SJSA1 (cell line): ENCODE measurements at places on chromosomes 5 and 9. TPM values are rescaled to one million over a fixed set of nuclear protein-coding genes. Genes with fewer than 3 reads are reported as not detected.
A peak's percentile ranks its signal among the peaks of the same experiment; 100 is the strongest.

DNA sequence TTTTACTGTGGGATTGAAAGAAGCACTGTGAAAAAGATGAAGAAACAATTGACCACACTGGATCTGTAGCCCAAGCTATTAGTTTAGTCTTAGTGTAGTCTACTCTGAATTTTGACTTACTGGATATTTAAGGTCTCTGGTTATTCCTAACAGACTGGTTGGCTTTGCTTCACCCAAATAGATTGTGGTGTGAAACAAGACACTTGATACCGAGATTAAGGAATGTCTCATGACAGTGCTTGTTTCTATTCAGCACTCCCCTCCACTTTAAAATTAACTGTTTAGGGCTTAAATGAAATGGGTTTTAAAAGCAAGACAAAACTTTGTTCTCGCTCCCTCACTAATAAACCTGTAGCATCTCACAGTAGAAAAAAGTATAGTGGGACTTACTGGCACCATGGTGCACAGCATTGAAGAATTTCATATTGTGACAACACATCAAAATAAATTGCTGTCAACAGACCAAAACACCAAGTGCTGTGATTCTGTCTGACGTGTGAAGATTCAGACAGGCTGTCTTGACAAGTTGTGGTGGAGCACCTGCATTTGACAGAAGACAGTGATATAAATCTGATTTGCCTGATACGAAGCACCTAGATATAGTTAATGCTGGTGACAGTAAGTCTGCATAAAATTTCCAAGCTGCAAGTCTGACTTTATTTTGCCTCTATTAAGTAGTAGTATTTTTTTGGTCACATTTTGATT, 73.1 kb downstream of the PBX3 start:
- 0 out of 2 replicates have a peak, but pooled peaks cover 2% of the 10 kb centered on the region for H3K4me1 ChIP-seq
- no peaks in the 10 kb centered on the region for H3K27me3 ChIP-seq
- H3K4me3 ChIP-seq, result no peak overlapping the region
- no peaks in the 10 kb centered on the region for H3K36me3 ChIP-seq
- no peak for DNase-seq

- no peaks in the 10 kb centered on the region for H3K36me3 ChIP-seq
- no peak for DNase-seq
- no peak overlapping the region for H3K27ac ChIP-seq
- H3K27me3 ChIP-seq, result no peaks in the 10 kb centered on the region
Measured at GRCh38 chr5:57054671-57055070, 102.7 kb upstream of the MIER3 start.

- H3K36me3 ChIP-seq, result no peaks in the 10 kb centered on the region
- no peaks in the 10 kb centered on the region for H3K27me3 ChIP-seq
- H3K4me3 ChIP-seq, result no peak overlapping the region
- no peaks in the 10 kb centered on the region for H3K4me1 ChIP-seq
- no peak overlapping the region for H3K27ac ChIP-seq
Measured at GRCh38 chr9:3036333-3036700, 192.4 kb upstream of the PUM3 start.

- no peak overlapping the region for H3K4me3 ChIP-seq
- peak; percentile 45 for DNase-seq
- H3K4me1 ChIP-seq, result peaks cover 18% of the 10 kb centered on the region
- H3K36me3 ChIP-seq, result no peaks in the 10 kb centered on the region
Measured at GRCh38 chr9:115883467-115884329, 269.9 kb upstream of the PAPPA start.

DNA sequence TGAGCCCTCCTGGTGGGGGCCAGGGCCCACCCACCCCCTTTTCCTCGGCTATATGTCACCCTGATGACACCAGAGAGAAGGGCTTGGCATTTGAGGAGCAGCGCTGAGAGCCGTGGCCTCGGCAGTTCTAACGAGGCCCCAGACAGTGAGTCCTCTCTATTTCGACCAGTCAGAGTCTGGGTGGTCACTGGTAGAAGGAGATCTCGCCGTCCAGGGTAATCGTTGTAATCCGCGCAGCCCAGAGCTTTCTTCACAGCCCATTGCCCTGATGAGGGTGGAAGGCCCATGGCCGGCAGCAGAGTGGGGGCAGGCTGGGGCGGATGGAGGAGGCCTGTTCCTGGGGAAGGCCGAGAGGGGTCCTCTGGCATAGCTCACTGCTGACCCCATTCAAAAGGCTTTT, 70.2 kb downstream of the PSMB7 start:
- H3K4me3 ChIP-seq, result no peak overlapping the region
- H3K27ac ChIP-seq, result no peak overlapping the region
- H3K27me3 ChIP-seq, result no peaks in the 10 kb centered on the region
- peaks cover 87% of the 10 kb centered on the region for H3K36me3 ChIP-seq

The GARIN3 gene
- total RNA-seq, result not detected in 2 replicates

The MYOT gene
- total RNA-seq, result not detected in 2 replicates

The WNT8A gene
- total RNA-seq, result not detected in 2 replicates

The SCGB3A2 gene
- not detected in 2 replicates for total RNA-seq

DNA sequence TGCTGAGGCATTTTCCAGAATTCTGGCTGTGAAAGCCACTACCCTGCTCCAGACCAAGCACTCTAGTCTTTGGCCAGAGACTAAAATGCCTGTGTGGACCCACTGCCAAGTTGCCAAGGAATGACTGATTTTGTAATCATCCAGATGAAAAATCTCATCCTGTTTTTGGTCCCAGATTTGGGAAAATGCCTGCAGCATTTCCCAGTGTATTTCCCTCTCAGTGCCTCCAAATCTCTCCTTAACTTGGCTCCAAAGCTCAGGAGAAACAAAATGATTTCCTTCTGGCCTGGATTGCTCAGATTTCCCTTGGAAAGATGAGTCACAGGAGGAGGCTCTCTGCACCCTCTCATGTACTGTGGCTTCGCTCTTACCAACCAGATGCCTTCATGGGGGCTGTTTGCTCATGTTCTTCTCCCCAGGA, 335.2 kb upstream of the TARS1 start:
- H3K4me3 ChIP-seq, result no peak overlapping the region
- no peaks in the 10 kb centered on the region for H3K36me3 ChIP-seq
- no peak for DNase-seq

GRCh38 chr5:125006011-125006685, 259.7 kb upstream of the ZNF608 start:
- H3K27me3 ChIP-seq, result no peaks in the 10 kb centered on the region
- peaks cover 5% of the 10 kb centered on the region for H3K4me1 ChIP-seq
- H3K4me3 ChIP-seq, result no peak overlapping the region
- no peak for DNase-seq
- no peaks in the 10 kb centered on the region for H3K36me3 ChIP-seq
